ENCODE measurements at places on chromosomes 1 and 21.

- DNase-seq = no peak
Observed at GRCh38 chr1:1881727-1882126, 9.2 kb downstream of the GNB1 start.

GRCh38 chr1:246417813-246418564 lies 89.1 kb downstream of the SMYD3 start:
- DNase-seq = no peak

DNA sequence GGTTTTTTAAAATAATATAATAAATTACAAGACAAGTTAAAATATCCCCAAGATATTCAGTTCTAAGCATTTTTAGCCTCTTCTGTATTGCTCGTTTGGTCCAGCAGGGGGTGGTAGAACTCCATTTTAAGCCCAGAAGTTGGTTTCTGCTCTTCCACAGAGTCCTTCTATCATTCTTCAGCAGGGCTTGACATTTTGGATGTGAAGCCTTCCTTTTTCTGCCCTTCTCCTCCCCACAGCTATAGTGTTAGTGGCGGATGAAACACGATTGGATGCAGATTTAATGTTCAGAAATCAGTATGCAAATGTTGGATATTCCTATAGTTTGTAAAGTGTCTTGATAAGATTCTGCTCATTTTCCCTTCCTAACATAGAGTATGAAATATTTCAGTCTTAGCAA lies 1.4 kb downstream of the NCAM2 start:
- no peak for DNase-seq

- DNase-seq = no peak
Observed at GRCh38 chr21:37764691-37765090, 151.6 kb downstream of the KCNJ6 start.

DNA sequence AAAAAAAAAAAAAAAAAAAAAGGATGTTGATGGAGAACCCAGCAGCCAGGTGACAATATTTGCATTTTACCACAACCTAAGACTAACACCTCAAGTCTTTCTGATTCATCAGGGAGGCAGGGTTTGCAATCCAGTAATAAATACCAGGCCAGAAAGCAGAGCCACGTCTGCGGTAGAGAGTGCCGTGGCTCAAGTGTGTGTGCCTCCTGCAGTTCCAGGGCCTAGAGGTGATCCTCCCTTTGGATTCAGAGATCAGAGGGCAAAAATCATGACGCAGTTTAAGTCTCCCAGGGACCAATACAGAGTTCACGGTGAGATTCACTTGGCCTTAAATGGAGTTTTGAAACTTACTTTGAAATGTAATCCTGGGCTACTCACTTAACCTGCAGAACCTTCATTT lies 34.9 kb downstream of the TMCO4 start:
- DNase-seq = no peak

DNA sequence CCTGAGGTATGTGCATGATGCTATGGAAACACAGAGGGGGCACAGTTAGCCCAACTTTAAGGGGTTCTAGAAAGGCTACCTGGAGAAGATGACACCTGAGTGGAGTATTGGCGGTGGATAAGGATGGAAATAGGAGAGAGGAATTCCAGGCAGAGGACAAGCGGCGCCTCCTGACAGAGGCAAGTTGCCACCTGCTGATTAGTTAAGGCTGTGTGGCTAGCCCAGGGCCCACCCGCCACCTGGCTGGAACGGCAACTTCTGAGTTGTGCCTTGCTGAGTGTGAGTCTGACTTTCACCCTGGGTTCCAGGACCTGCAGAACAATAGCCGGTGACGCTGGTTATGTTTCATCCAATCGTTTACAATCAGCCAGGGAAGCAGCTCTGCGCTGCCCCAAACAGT lies 126.9 kb upstream of the LMO4 start:
- DNase-seq = no peak

DNA sequence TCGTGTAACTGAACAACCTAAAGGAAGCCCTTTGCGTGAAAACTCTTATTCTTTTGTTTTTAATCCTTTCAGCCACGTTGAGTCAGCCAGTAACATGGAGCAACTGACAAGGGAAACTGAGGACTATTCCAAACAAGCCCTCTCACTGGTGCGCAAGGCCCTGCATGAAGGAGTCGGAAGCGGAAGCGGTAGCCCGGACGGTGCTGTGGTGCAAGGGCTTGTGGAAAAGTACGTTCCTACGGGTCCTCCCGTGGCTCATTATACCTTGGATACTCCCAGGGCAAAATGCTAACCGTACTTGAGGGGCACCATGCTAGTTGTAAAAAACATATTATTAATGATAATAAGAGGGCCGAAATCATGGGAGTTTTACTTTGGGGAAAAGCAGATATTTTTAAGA lies 49.4 kb downstream of the LAMC2 start:
- no peak for DNase-seq

GRCh38 chr21:29166853-29167252 lies 36.4 kb downstream of the MAP3K7CL start:
- no peak for DNase-seq

DNA sequence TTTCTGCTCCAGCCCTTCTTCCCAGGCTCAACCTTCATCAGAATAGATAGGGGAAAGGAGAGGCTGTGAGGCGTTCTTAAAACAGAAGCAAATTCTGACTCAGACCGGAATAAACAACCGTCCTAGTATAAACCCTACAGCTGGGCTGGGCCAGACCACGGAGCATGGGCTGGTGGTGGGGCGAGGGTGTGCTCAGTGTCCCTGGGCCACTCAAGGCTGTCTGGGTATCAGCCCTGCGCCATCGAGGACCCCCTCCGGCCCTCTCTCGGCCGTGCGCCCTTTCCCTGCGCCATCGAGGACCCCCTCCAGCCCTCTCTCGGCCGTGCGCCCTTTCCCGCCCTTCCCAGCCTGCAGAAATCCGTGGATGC lies 36.0 kb downstream of the CAPN2 start:
- DNase-seq = no peak

GRCh38 chr21:43632373-43632905 lies 26.8 kb downstream of the HSF2BP start:
- DNase-seq = no peak

- no peak for DNase-seq
Observed at GRCh38 chr1:6037338-6037762, 8.3 kb upstream of the KCNAB2 start.

Measured in HS-27A (cell line).